ENCODE measurements at places on chromosomes 2 and 18. TPM values are rescaled to one million over a fixed set of nuclear protein-coding genes. Genes with fewer than 3 reads are reported as not detected.

Gene NR4A2
- 2.1 TPM for total RNA-seq

DNA sequence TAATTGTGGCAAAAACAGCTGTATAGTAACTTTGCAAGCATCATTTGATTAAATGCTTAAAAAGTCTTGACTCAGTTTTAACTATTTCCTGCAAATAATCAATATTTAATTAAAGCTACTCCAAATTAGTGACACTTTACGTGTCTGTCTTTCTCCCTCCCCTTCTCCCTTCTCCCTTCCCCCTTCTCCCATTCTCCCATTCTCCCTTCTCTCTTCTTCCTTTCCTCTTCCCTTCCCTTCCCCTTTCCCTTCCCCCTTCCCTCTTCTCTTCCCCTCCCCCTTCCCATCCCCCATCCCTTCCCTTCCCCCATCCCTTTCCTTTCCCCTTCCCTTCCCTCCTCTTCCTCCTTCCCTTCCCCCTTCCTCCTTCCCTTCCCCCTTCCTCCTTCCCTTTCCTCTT is 76.9 kb downstream of the MSH2 start:
- H3K4me1 ChIP-seq, result no peaks in the 10 kb centered on the region
- no peak overlapping the region for H3K27ac ChIP-seq
- H3K4me3 ChIP-seq, result no peak overlapping the region

- no peak for DNase-seq
- H3K4me3 ChIP-seq, result no peak overlapping the region
- no peak overlapping the region for H3K27ac ChIP-seq
- peaks cover 30% of the 10 kb centered on the region for H3K4me1 ChIP-seq
- H3K36me3 ChIP-seq, result peaks cover 25% of the 10 kb centered on the region
- no peaks in the 10 kb centered on the region for H3K27me3 ChIP-seq
Observed at GRCh38 chr18:36499938-36500337, 202.4 kb downstream of the FHOD3 start.

DNA sequence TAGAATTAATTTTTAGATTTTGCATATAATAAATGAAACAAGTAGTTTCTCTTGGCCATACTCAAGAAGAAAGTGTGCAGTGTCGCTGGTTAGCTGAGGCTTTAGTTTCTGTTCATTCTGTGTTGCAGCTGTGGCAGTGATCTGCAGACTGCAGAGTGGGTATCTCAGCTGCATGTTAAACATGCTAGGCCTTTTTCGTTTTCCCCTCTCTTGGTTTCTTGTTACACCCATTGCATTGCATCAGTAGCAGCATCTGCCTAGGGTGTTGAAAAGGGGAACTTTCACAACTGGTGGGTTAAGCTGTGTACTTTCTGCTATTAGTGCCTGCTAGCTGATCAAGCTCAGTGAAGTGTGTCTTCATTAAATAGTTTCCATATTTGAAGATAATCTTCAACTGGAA is 51.3 kb downstream of the ACSL3 start:
- H3K4me1 ChIP-seq, result peaks cover 57% of the 10 kb centered on the region
- no peak overlapping the region for H3K27ac ChIP-seq
- peaks cover 12% of the 10 kb centered on the region for H3K36me3 ChIP-seq
- no peak overlapping the region for H3K4me3 ChIP-seq

GRCh38 chr2:105882341-105882740 is 137.6 kb downstream of the NCK2 start:
- peaks cover 29% of the 10 kb centered on the region for H3K36me3 ChIP-seq
- H3K4me1 ChIP-seq, result peaks cover 26% of the 10 kb centered on the region
- no peak overlapping the region for H3K27ac ChIP-seq
- no peak for DNase-seq
- no peak overlapping the region for H3K4me3 ChIP-seq
- H3K27me3 ChIP-seq, result no peaks in the 10 kb centered on the region
